ENCODE measurements at places on chromosomes 11 and 22. TPM values are rescaled to one million over a fixed set of nuclear protein-coding genes. Genes with fewer than 3 reads are reported as not detected.

GRCh38 chr11:128715691-128716561 is 22.1 kb downstream of the FLI1 start:
- no peak for DNase-seq

- no peak for DNase-seq
Measured at GRCh38 chr22:17638182-17638431, 450 bp upstream of the BCL2L13 start.

GRCh38 chr11:91350931-91351330 is 873.7 kb upstream of the FAT3 start:
- no peak for DNase-seq

- DNase-seq, result no peak
Measured at GRCh38 chr22:17832665-17833064, 58.4 kb upstream of the BID start.

DNA sequence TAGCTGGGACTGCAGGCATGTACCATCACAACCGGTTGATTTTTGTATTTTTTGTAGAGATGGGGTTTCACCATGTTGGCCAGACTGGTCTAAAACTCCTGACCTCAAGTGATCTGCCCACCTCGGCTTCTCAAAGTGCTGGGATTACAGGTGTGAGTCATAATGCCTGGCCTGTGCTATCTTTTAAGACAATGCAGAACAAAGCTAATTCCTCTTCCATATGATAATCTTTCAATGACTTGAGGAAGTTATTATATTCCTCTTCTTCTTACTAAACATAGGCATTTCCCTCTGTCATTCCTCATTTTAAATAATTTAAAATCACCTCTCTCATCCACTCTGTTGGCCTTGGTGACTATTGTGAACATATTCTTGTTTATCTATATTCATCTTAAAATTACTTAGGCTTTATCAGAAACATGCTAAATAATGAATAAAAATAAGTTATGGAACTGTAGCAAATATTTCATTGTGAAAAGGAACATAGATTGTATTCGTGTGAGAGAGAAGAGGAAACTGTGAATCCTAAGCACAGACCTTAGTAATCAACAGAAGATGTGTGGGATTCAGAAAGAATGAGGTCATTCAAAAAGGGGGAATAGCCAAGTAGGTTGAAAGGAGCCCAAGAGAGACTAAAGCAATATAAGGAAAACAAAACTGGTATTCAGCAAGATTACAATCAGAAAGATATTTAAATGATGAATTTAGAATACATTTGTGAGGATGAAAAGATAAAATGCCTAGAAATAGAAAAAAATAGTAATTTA is 269.4 kb downstream of the TTC28 start:
- DNase-seq, result no peak

DNA sequence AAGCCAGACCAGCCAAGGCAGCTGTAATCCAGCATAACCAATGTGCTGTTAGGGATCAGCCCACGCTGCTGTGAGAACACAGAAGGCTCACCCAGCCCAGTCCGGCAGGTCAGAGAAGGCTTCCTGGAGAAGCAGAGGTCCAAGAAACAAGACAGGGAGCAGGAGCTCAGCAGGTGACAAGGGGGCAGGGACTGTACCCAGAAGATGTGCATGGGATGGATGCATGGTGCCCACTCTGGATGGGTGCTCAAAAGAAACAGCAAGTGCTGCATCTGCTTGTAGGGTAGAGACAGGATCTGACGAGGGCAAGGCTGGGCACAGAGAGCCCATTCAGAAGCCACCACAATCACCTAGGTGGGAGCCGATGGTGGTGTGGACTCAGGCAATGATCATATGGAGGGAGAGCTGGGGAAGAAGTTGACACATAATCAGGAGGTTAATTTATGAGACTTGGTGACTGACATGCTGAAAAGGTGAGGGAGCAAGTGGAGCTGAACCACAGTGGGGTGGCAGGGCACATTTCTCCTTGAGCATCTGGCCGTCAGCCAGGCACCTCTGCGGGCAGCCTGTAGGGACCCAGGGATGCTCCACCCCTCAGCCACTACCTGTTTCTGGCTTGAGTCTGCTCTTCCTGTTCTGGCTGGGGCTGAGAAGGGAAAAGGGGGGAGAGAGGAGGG is 102.3 kb upstream of the DRD2 start:
- no peak for DNase-seq

GRCh38 chr11:19651028-19651427 is 61.6 kb upstream of the NAV2 start:
- no peak for DNase-seq

- DNase-seq, result no peak
Measured at GRCh38 chr11:93840981-93841380, 9.4 kb downstream of the VSTM5 start.

DNA sequence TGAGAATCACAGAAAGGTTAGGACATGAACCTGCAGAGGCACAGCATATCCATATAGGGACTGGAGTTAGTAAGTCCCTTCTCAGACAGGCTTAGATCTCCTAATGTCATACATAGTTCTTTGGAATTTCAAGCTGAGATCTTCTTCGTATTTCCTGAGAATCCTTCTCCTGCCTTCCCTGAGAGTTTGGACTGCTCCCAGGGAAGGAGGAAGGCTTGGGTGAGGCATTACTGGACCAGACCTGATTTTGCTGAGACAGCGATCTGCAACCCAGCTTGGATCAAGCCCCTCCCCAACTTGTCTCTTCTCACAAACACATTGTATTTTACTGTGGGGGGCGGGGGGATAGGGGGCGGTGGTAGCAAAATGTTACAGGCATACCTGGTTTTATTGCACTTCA is 108.5 kb downstream of the TSPAN18 start:
- DNase-seq, result no peak

DNA sequence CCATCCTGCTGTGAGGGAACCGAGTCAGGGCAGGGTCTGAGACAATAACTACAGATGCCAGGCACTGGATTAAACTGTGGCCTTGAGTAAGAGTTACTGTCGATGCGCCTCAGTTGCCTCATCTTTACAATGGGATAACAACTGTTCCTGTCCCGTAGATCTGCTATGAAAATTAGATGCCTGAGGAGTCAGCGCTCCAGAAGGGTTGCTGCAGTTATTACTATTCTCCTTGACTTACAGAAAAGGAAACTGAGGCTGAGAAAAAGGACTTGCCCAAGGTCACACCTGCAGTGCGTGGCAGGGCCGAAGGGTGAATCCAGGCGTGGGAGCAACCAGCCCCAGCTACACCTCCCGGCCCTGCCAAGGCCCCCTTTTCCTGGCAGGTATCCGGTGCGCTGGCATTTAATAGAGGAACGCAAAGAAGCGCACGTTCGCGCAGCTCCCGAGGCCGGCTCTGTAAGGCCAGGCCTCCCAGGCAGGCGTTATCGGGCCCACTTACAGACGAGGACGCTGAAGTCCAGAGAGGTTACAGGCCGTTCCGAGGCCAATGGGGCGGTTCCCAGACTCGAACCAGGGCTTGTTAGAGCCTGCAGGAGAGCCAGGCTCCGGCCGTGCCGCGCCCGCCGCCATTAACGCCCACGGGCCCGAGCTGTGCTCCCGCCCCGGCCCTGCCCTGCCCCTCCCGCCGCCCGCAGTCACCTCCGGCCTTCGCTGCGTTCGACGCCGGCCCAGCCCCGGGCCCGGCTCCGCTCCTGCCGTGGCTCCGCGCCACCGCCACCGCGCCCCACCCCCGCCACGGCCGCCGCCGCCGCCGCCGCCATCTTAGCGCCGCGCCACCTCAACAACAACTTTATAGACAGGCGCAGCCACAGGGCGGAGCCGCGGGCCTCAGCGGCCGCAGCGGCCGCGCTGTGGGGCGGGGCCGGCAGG is at the start of gene C11orf68:
Gene C11orf68 (minus strand): TSS at position 852 of the 930 bp plus-strand sequence. CDS start 31 bp downstream, at position 821.
- DNase-seq, result no peak

Gene SCUBE2
- 7.1 TPM for total RNA-seq

Gene CLCF1
- 3.7 TPM for total RNA-seq

Data from lower lobe of right lung (tissue), 2 donors.